AG09309 (cell line): ENCODE measurements at places on chromosomes 4 and X.

DNA sequence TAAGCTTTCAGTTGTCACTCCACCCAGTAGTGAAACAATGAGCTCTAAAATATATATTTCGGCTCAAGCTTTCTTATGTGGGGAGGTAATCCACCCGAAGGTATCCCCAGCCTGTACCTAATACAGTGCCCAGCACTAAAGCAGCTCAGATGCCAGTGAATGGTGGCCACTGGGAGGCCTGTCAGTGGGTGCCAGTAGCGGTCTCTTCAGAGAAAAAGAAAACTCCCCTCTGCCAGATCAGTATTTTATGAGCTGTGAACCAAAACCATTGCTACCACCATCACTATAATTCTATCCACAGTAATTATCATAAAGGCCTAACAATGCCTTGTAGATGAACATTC is 835 bp upstream of the NFKB1 start:
- DNase-seq: no peak

DNA sequence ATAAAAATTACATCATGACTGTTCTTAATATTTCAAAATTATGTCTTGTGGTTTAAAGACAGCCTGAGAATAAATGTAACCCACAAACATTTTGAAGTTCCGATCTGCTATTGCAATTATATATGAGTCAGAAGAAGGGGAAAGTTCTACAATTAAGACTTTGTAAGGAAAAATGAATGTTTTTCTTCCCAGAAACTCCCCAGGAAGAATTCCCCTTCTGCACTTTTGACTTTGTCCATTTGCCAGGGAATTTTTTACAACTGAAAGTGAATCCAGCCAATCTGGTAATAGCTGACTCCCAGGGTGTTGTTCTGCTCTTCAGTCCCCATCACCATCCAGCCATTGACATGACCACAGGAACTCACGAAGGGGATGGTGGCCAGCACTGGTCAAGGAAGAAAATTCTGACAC is 61.6 kb upstream of the NOCT start:
- peak; percentile 87 for DNase-seq

DNA sequence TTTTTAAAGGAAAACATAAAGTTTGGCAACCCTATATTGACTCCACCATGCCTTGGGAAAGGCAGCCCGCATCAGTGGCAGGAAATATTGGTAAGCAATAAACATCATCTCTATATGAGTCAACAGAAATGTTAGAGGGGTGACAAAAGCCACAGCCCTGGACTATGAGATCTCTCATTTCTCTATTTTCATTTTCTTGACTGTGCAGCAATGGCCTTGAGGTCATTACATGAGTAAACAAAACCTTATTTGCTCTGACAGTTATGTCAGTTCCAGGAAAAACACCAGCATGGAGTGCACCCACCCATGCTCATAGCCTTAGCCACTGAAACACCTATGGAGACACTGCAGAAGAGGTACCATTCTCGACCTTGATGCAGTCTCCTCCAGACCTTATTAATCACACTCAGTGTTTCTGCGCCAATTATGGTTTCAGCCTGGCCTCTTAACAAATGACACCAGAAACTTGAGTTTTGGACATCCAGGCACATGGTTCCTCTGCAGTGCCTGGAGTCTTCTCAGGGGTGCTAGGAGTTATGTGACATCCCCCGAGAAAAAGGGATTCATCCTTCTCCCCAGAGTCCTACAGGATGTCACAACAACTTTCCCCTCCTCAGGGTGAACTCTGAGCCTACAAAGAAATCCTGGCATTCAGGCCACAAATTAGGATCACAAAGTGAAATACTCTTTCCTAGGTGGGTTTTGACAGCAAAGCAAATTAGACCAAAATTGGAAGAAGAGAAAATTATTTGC is 16.0 kb upstream of the HPGD start:
- DNase-seq: no peak

GRCh38 chr4:23818097-23818885 is 71.6 kb downstream of the PPARGC1A start:
- DNase-seq: no peak

DNA sequence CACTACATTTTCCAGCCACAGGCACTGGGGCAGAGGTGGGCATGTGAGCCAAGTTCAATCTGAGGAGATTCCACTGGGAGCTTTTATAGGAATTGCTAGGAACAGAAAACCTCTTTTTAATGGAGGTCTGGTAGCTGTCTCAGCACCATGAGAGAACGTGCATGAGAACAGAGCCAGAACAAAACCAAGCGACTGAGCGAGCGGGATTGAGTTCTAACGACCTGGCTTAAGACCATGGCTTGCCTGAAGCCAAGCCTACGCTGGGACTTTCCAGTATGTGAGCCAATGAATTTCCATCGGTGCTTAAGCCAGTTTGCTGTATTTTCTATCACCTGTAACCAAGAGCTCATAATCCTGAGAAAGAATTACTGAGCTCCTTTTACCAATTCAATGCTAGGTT is 183.7 kb downstream of the NR3C2 start:
- no peak for DNase-seq

- DNase-seq: no peak
These were observed 468 bp downstream of the ZMYM3 start for GRCh38 chrX:71253253-71254091.
